ENCODE measurements at places on chromosomes 5 and 9.
A peak's percentile ranks its signal among the peaks of the same experiment; 100 is the strongest.

DNA sequence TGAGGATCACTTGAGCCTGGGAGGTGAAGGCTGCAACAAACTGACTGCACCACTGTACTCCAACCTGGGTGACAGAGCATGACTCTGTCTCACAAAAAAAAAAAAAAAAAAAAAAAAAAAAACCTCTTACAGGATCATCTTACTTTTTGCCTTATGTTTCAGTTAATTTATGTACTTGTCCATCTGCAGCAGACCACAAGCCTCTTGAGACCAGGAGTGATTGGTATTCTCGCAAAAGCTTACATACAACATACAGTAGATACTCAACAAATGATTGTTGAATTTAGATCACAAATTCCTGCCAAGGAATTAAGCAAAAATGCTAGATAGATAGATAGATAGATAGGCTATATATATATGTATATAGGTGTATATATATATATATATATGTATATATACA lies 12.4 kb downstream of the CEMIP2 start:
- no peak for DNase-seq
- no peaks in the 10 kb centered on the region for H3K36me3 ChIP-seq
- no peaks in the 10 kb centered on the region for H3K27me3 ChIP-seq
- peaks cover 44% of the 10 kb centered on the region for H3K4me1 ChIP-seq

- no peaks in the 10 kb centered on the region for H3K36me3 ChIP-seq
- H3K27me3 ChIP-seq = no peaks in the 10 kb centered on the region
- peaks cover 11% of the 10 kb centered on the region for H3K4me1 ChIP-seq
- no peak overlapping the region for H3K27ac ChIP-seq
- H3K4me3 ChIP-seq = no peak overlapping the region
Observed at GRCh38 chr5:133032852-133033742, 6.7 kb upstream of the ZCCHC10 start.

GRCh38 chr5:74693191-74693590 lies 8.2 kb downstream of the HEXB start:
- H3K27ac ChIP-seq = no peak overlapping the region
- H3K36me3 ChIP-seq = no peaks in the 10 kb centered on the region
- H3K27me3 ChIP-seq = no peaks in the 10 kb centered on the region
- DNase-seq = no peak
- H3K4me3 ChIP-seq = no peak overlapping the region

DNA sequence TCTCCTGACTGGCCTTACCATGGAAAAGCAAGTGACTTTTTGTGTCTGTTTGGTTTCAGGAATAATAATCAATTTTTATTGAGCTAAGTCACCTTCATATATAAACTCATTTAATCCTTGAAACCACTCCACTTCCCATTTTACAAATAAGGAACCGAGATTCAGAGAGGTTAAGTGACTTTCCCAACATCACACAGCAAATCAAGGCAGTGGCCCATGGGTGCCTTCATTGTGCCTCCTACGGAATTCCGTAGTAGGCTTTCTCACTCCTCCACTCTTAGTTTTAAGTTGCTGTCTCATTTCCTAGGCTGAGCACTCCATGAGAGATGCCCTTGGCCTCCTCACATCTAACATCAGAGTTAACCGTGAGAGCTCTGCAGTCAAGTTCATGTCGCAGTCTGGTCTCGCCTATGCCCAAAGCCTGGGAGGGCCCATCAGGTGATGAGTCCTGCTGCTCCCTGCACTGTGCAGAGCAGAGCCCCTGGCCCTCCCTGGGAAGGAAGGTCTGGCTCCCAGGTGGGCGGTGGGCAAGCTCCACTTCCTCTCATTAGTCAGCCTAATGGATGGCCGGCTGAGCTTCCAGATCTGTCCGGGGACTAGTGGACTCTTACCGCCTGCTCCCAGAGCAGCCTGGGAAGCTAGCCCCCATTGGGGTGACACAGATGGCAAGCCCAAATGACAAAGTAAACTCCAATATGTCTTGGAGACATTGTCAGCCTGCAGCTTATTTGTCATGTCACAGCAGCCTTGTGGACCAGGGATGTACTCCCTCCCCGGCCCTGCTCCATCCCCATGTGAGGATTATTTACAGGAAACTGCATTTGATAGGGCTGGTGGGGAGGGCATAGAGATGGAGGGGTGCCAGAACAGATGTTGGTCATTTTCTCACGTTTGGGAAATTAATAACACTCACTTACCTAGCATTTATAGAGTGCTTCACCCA lies 123.4 kb downstream of the MVB12B start:
- H3K4me1 ChIP-seq = no peaks in the 10 kb centered on the region
- no peak overlapping the region for H3K27ac ChIP-seq
- H3K36me3 ChIP-seq = no peaks in the 10 kb centered on the region
- no peak overlapping the region for H3K4me3 ChIP-seq
- no peak for DNase-seq

- peaks cover 14% of the 10 kb centered on the region for H3K4me1 ChIP-seq
- H3K4me3 ChIP-seq = peak overlapping the region; percentile 67
- no peaks in the 10 kb centered on the region for H3K27me3 ChIP-seq
- H3K36me3 ChIP-seq = no peaks in the 10 kb centered on the region
Observed at GRCh38 chr5:6711409-6712141, 1.7 kb upstream of the TENT4A start.

DNA sequence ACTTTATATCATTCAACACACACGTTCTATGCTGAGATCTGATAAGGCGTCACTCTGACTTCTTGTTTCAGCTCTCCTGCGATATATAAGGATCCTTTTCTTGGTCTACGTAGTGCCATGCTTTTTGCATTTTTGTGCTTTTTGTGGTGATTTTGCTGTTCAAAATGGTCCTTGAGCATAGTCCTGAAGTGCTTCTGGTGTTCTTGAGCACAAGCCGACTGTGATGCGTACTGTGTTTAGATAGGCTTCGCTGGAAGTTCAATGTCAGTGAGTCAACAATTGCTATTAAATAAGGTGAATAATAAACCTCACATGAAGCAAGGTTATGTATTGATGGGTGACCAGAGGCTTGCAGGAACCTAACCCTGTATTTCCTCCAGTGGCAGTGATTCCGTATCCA lies 46.8 kb downstream of the ACO1 start:
- no peaks in the 10 kb centered on the region for H3K27me3 ChIP-seq
- no peak overlapping the region for H3K27ac ChIP-seq
- H3K4me1 ChIP-seq = no peaks in the 10 kb centered on the region
- H3K4me3 ChIP-seq = no peak overlapping the region

DNA sequence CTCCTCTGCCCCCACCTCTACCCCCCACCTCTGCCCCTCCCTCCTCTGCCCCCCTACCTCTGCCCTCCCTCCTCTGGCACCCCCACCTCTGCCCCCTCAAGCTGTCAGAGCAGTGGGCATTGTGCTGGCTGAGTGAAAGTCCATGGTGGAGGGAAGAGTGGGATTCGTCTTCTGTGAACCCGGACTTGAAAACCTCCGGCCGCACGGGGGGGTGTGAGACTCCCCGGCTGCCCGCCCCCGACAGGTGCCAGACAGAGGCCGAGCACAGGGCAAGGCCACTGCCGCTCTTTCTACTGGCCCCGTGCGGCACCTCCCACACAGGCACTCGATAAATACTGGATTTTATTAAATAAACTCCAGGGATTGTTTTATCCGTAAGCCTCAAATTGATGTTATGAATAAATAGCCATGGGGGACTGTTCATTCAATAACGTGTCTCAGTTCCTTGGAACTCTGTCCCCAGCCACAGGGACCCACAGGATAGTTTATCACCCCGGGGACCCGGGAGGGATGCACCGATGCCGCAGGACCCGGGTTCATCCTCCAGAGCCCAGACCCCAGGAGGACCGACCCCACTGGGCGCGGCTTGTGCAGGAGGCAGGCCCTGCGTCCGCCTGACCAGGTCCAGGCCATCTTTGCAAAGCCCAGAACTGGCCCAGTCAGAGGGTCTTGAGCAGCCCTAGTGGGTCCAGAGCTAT lies 2.6 kb upstream of the QRFP start:
- peaks cover 3% of the 10 kb centered on the region for H3K27me3 ChIP-seq
- DNase-seq = no peak
- H3K4me3 ChIP-seq = no peak overlapping the region
- no peaks in the 10 kb centered on the region for H3K4me1 ChIP-seq

- no peaks in the 10 kb centered on the region for H3K27me3 ChIP-seq
- H3K36me3 ChIP-seq = no peaks in the 10 kb centered on the region
- no peaks in the 10 kb centered on the region for H3K4me1 ChIP-seq
- H3K27ac ChIP-seq = no peak overlapping the region
- no peak for DNase-seq
Observed at GRCh38 chr5:58887721-58888409, 305.0 kb downstream of the RAB3C start.

DNA sequence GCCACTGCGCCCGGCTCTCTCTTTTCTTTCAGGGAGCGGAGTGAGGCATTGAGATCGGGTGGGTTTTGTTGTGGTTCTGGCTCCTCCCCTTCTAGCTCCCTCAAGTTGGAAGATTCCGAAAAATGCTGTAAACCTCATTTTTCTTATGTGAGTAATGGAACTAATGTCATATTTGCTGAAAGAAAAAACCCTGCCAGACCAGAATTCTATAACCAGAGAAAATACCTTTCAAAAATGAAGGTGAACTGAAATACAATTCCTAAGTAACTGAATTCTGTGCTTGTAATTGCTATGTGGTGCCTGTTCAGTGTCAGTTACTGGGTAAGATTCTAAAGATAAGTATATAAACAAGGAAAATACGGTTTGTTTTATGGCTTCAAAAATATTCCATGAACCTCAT lies 30.9 kb upstream of the CDK20 start:
- H3K27me3 ChIP-seq = no peaks in the 10 kb centered on the region
- H3K36me3 ChIP-seq = no peaks in the 10 kb centered on the region
- H3K27ac ChIP-seq = no peak overlapping the region
- H3K4me3 ChIP-seq = no peak overlapping the region

DNA sequence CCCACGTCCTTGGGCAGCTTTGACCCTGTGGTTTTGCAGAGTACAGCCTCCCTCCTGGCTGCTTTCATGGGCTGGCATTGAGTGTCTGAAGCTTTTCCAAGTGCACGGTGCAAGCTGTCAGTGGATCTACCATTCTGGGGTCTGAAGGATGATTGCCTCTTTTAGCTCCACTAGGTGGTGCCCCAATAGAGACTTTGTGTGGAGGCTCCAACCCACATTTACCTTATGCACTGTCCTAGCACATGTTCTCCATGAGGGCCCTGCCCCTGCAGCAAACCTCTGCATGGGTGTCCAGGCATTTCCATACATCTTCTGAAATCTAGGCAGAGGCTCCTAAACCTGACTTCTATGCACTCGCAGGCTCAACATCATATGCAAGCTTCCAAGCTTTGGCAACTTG lies 644.2 kb upstream of the CDH9 start:
- H3K4me3 ChIP-seq = no peak overlapping the region
- no peaks in the 10 kb centered on the region for H3K4me1 ChIP-seq

DNA sequence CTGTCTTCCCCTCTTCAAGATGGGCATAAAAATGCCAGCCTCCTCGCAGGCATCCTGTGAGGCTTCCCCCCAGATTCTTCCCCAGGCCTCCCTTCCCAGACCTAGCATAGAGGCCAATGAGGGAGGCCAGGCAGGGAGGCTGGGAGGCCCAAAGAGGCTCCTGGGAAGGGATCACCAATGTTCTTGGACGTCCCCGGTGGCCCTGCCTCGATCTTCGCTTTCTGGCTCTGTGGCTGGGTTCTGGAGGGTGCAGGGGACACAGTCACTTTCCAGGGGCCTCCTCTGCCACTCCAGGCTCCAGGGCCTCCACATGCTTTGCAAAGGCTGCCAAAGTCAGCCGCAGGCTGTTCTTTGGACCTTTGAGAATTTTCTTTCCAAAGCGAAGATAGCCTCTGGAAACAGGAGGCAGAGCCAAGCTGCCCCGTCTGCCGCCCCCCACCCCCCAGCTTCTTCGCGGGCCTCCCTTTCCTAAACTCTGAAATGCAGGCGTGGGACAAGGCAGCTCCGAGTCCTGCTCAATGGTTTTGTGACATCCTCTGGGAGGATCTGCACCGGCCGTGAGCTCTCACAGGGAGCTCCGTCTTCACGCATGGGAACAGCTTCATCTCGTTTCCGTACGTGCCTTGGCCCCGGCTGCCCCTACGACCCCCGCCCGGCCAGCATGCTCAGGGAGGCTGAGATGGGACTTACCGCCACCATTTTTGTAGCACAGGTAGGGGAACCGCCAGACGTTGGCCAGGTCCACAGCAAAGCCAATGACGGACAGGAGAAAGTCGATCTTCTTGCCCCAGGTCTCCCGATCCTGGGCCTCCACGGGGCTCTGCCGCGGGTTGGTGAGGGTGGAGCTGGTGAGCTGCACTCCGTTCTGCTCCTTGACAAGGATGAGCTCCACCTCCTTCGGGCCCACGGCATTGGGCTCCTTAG lies 2.8 kb downstream of the SLC6A3 start:
- H3K4me3 ChIP-seq = no peak overlapping the region
- no peak overlapping the region for H3K27ac ChIP-seq
- H3K4me1 ChIP-seq = no peaks in the 10 kb centered on the region
- DNase-seq = no peak

DNA sequence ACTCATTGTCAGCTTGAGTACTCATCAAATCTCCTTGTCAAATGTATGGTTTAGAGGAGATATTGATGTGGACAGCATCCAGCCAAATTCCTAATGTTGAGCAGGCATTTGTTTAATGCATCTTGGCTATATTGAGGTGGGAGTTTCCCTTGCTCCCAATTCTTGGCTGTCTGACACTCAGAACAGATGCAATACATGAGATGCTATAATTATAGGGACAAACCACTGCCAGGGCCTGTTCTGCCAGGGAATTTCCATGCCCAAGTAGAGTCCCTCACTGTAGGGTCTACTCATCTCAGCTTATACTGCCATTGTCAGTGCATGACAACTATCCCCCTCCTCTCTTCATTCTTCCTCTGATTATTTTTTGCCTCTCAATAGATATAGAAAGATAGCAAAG lies 392.0 kb upstream of the KCNN2 start:
- no peaks in the 10 kb centered on the region for H3K4me1 ChIP-seq
- no peaks in the 10 kb centered on the region for H3K36me3 ChIP-seq
- H3K27me3 ChIP-seq = no peaks in the 10 kb centered on the region
- H3K27ac ChIP-seq = no peak overlapping the region
- H3K4me3 ChIP-seq = no peak overlapping the region

DNA sequence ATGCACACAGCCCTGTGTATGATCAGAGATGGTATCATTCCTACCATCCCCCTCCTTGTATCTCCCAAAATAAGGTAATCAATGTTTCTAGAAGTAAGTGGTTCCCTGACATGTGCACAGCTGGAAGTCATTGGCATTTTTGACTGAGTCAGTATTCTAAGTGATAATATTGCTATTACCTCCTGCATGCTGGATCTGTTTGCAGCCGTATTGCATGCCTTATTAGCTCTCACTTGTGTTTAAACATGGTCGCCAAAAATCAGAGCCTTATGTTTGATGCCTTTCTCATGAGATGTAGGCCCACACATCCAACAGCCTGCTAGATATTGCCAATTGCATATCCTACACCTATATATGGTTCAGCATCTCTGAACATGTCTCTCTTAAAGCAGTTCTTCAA lies 254.3 kb downstream of the CDH12 start:
- no peak overlapping the region for H3K27ac ChIP-seq
- H3K36me3 ChIP-seq = no peaks in the 10 kb centered on the region
- H3K4me1 ChIP-seq = no peaks in the 10 kb centered on the region
- DNase-seq = no peak
- H3K27me3 ChIP-seq = no peaks in the 10 kb centered on the region

GRCh38 chr9:76333388-76333787 lies 60.8 kb downstream of the RFK start:
- H3K27me3 ChIP-seq = no peaks in the 10 kb centered on the region
- no peaks in the 10 kb centered on the region for H3K4me1 ChIP-seq
- no peak for DNase-seq
- no peak overlapping the region for H3K27ac ChIP-seq
- no peak overlapping the region for H3K4me3 ChIP-seq
- no peaks in the 10 kb centered on the region for H3K36me3 ChIP-seq

Data from pancreas (tissue), 10 donors.